ENCODE measurements at places on chromosomes 4 and X.

DNA sequence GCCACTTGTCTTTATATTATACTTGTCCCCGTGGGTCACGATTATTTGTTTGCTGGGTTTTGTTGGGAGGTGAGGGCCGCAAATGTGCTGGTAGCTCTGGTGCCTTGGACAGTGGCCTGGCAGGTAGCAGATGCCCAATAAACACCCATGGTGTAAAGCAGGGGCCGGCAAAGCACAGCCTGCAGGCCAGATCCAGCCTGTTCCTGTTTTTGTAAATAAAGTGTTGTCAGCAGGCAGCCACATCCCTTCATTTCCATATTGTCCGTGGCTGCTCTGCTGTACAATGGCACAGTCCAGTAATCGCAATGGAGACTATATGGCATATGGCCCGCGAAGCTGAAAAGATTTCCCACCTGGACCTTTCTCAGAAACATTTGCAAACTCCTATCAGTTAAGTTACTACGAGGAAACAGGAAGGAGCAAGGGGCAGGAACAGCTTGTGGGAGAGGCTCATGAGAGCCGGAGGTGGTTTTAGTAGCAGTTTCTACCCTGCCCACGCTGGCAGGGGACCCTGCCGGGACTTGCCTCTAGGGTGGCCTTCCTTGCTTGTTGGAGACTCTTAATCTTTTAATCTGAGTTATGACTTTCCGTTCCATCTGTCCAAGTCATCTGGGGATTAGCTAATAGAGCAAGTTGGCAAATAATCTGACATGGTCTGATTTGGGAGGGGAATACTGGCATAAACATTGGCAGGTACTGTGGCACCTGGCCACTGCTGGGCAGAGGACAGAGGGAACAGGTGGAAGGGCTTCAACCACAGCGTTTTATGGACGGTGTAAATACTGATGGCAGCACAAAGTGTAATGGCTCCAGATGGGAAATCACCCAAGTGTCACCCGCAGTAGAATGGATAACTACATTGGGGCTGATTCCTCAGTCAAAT lies 19.6 kb downstream of the CLCN4 start:
- no peak for DNase-seq

GRCh38 chr4:37562592-37562991 lies 123.6 kb downstream of the RELL1 start:
- DNase-seq, result no peak

GRCh38 chr4:77599378-77599777 lies 6.2 kb upstream of the CXCL13 start:
- DNase-seq, result no peak

DNA sequence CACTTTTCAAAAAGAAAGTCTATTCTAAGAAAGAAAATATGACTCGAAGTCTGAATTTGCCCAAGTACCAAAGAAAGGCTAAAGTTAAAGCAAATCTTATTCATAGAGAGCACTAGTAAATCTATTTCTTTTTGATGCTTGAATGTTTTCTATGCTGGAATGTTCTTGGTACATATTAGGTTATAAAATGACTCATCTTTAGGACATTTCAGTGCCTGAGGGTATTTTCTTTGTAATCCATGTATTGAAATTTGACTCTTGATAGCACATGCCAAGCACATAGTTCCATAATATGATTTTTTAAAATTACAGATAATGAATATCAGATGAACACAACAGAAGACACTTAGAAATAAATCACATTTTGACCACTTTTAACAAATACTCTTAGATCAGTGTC lies 232.8 kb downstream of the TRIML1 start:
- no peak for DNase-seq

GRCh38 chr4:88979276-88979675 lies 77.7 kb downstream of the FAM13A start:
- no peak for DNase-seq

GRCh38 chr4:169207436-169208089 lies 63.2 kb downstream of the SH3RF1 start:
- no peak for DNase-seq

DNA sequence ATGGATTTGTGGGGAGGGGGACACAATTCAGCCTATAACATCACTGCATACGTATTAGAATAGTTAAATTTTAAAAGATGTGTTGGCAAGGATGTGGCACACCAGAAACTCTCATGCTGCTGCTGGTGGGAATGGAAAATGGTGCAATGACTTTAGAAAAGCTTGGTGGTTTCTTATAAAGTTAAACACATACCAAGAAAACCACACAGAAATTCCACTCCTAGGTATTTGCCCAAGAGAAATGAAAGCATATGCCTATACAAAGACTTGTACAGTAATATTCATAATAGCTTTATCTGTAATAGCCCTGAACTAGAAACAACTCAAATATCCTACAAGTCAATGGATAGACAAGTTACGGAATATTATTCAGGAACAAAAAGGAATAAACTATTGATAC lies 71.3 kb upstream of the PDHA1 start:
- no peak for DNase-seq

DNA sequence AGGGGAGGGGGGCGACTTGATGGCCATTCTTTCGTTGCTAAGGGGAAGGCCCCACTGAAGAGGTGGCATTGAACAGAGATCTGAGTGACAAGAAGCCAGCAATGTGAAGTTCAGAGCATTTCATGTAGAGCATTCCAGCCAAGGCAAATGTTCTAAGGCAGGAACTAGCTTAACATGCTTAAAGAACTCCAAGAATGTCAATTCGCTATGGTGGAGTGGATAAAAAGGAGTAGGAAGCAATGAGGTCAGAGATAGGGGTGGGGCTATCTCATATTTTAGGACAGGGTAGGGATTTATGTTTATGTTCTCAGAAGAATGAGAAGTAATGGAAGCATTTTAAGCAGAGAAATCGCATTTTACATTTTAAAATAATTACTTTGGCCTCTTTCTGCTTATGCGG lies 130.9 kb downstream of the TTC29 start:
- no peak for DNase-seq

DNA sequence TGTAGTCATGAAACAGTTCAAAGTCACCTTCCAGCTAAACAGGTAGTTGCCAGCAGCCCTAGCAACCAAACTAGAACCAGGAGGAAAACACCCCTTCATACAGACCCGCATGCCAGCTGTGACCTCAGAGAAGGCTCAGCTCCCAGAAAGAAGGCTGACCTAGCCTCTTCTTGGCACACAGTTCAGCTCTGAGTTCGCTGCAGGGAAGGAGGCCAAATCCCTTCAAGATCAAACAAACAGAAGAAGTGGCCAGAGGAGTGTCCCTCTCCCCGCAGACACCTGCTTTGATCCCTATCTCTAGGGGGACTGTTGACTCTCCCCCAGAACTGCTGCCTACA lies 56.0 kb downstream of the HADH start:
- no peak for DNase-seq

Measured in mesenteric fat pad (tissue), 1 donor.